ENCODE measurements at places on chromosomes 1 and 21.

GRCh38 chr1:225882694-225883615, 775 bp upstream of the TMEM63A start:
- no peak for DNase-seq

DNA sequence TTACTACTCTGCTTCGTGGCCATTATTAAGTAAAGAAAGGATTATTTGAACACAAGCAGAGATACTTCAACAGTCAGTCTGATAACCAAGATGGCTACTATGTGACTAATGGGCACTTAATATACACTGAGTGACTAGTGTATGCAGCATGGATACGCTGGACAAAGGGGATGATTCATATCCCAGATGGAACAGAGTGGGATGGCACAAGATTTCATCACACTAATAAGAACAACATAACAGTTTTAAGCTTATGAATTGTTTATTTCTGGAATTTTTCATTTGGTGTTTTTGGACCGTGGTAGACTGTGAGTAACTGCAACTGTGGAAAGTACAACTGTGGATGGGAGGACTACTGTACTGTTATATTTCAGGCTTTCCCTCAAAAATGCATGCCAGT, 9.4 kb downstream of the ZCCHC17 start:
- DNase-seq = no peak

GRCh38 chr21:29084372-29084771, 10.9 kb upstream of the CCT8 start:
- DNase-seq = no peak

DNA sequence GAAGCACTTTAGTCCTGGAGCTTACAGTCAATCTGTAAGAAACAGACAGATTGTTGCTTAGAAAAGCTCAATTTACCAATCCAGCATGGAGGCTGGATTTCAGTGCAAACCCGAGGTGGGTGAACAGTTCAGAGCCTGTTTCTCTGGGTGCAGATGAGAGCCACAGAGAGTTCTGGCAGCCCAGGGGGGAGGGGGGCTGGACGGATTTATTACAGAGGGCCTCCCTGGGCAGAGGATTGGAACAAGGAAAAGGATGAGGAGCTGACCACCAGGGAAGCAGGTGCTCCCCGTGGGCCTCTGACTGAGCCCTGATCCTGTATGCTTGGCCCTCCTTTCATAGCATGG, 38.0 kb upstream of the EPS8L3 start:
- DNase-seq = no peak

DNA sequence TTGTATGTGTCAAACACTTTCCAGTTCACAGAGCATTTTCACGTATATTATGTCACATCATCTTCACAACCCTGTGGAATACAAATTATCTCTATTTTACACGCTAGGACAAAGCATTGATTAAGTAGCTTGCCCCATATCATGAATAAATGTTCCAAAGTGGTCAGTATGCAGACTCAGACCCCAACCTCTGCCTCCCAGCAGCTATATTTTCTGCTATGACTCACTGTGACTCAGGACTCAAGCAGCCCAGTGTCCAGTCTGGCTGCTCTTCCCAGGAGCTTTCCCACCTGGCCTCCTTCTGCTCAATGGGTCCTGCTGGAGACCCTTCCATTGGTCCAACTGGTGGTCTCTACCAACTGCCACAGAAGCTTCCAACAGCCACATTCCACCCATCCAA, 56.0 kb upstream of the RAP1A start:
- no peak for DNase-seq

DNA sequence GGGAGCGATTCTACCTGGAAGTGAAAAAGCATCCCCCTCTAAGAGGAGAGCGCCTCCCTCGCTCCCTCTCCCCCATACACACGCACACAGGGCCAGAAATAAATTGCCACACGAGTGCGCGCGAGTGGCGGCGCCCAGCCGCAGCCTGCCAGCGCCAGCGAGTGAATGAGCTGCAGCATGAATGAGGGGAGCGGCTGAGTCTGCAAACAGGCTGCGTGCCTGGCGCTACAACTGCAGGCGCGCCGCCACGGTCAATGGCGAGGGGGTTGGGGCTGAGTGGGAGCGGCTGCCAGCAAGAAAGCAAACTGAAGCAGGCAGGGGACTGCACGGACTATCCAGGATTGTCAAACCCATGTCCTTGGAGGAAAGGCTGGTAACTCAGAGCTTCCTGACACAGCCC, 2.2 kb downstream of the CAMK1G start:
- DNase-seq = peak; percentile 52

GRCh38 chr1:157659576-157660247, 40.9 kb downstream of the FCRL3 start:
- no peak for DNase-seq

- DNase-seq = no peak
Observed at GRCh38 chr1:16449666-16450065, 9.1 kb downstream of the NECAP2 start.

DNA sequence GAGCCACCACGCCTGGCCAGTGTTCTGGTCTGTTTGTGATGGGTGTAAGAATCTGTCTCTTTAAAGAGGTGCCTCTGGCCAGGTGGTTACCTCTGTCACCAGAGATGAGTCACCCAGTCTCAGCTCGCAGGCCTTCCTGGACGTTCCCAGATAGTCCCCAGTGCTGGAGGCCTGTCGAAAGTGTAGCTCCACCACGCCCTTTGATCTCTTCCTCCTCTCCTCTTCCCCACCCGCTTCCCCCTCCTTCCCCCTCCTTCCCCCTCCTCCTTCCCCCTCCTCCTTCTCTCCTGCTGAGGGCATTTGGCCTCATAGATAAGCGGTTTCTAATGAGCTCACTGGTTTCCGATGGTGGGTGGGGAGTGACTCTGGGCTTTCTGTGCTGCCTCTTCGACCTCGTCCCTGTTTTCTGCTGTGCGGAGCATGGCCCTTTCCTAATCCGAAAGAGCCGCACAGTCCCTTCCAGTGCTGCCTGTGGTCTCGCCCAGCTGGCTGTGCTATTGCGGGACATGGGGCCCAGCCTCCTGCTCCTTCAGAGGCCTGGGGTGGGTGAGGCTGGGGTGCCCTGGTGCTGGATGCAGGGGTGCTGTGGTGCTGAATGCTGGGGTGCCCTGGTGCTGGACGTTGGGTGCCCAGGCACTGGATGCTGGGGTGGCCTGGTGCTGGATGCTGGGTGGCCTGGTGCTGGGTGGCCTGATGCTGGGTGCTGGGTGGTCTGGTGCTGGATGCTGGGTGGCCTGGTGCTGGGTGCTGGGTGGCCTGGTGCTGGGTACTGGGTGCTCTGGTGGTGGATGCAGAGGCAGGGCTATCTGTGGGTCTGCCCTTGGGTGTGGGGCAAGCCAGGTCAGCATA, 19.2 kb downstream of the AGPAT3 start:
- no peak for DNase-seq

GRCh38 chr1:87170157-87170556, 158.5 kb upstream of the LMO4 start:
- no peak for DNase-seq

- DNase-seq = no peak
Observed at GRCh38 chr1:117673405-117673804, 67.6 kb downstream of the TENT5C start.

GRCh38 chr1:50458507-50458906, 35.3 kb upstream of the DMRTA2 start:
- DNase-seq = no peak

DNA sequence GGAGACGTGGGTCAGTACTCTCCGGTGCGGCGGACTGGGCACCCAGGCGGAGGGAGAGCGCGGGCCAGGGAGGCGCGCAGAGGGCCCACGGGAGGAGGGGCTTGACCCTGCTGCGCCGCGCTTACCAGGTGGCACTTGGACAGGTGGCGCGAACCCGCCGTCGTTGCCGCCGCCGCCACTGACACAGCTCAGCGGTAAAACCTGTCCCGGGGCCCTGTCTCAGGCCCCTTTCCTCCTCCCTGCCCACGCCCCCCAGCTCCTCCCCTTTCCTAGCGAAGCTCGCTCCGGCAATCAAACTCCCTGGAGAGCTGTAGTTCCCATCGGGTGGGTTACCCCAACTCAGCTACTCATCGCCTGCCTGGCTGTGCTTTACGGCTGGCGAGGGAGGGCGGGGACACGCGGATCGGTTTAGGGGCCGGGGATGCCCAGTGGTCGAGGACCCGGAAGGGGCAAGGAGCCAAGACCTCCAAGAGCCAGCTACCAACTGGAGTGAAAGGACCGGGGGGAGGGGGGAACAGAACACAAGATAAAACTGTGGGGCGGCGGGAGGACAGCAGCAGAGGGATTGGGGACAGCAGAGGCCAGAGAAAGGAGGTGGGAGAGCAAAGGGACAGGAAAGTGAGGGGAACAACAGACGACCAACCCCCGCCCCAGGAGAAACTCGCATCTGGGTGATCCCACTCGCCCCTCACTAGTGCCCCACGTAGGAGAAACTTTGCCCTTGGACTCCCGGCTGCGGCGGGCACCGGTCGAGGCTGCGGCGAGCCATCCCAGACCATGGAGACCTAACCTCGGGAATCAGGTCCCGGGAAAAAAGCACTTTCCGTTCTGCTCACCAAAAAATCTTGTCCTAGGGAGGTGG, 2.9 kb downstream of the GFI1 start:
- no peak for DNase-seq
